GM13977 (cell line): ENCODE measurements at places on chromosomes 4 and X.

GRCh38 chr4:19478791-19479190 lies 772.9 kb upstream of the SLIT2 start:
- no peak for DNase-seq

- DNase-seq: no peak
These were observed 974.3 kb downstream of the FSTL5 start for GRCh38 chr4:161189286-161190134.

GRCh38 chr4:17911608-17912007 lies 100.8 kb downstream of the NCAPG start:
- no peak for DNase-seq

DNA sequence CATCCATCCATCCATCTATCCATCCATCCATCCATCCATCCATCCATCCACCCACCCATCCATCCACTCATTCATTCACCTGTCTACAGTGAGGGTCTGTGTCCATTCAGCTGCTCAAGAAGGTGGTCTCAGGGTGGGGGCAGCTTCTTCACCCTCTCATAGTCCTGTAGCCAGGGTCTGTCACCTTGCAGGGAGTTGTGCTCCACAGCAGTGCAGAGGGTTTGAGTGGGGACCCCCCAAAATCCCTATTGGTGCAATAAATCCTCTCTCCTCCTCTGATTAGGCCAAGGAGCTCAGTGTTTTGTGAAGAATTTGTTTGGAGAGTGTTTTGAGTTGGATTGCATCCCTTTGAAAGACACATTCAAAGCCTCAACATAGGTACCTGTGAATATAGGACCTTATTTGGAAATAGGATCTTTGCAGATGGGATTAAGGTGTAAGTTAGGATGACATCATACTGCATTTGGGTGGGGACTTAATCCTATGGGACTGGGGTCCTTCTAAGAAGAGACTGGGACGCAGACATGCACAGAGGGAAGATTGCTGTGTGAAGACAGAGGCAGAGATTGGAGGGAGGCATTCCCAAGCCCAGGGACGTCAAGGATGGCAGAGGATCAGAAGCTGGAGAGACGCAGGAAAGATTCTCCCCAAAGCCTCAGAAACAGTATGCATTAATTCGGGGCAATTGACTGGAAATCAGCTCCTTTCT lies 12.0 kb downstream of the P2RY8 start:
- no peak for DNase-seq

DNA sequence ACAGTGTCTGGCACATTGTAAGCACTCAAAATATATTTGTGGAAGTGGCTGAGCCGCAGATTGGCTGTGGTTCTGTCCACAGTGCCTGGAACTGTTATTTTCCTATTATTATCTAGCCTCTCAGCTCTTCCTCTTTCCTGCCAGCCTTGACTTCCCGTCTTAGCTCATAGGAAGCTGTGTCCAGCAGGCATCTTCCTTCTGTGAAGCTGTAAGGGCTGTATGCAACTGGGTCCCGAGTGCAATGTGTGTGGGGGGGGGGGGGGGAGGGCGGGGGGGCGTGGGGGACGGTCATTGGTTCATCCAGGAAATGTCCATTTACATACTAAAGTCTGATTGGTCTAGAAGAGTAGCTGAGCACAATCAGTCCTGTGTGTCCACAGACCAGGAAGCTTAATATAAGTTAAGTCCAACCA lies 210.7 kb downstream of the PDGFRA start:
- no peak for DNase-seq

DNA sequence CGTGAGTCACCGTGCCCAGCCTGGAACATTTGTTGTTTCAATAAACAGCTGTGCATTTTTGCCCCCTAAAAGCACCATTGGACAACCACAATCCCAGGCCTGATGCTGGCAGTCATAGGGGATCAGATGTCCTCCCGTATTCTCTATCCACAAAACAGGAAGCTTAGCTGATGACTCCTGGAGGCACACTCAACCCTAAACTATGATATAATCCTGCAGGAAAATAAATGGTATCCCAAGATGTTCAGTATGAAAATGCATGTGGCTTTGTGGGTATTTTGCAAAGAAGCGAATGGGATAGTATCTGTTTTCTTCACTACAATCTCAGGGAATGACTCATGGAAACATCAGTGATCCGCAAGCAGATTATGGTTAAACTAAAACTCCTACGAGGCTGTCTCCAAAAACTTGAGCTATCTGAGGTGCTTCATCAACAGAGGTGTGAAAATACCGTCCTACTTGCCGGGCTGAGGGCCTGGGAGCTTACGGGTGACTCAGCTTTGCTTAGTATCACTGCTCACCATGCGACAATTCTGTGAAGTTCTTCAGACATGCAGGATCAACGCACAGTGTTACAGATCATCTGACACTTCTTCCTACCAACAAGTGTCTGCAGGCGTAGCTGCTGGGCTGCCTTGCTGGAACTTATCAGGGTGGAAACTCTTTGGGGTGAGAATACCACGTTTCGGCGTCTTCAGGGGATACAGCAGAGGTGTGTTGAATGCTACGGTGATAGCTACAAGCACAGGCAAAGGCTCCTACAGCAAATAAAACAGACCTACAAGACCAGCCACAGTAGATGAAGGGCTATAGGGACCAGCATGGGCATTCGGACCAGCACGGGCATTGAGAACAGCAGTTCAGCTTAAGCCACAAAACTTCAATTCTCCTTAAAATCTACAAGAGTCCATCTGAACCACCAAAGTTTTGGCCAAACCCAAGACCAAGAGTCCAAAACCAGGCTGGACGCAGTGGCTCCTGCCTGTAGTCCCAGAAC lies 148.5 kb downstream of the DHRSX start:
- no peak for DNase-seq

DNA sequence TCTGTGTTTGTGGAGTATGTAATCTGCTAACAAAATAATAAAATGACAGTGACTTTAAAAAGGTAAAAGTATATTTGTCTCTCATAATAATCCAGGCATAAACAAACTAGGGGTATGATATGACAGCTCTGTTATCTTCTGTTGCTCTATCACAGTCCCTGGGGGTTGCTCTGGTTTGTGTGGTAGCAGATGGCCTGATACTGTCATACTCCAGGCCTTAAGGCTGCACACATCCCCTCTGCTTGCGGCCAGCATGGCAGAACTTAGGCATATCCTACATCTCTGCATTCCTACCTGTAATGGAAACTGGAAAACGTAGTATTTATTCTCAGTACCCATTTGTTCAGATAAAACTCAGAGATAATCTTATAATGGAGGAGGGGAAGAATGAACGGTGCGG lies 117.9 kb upstream of the HAND2 start:
- DNase-seq: no peak

DNA sequence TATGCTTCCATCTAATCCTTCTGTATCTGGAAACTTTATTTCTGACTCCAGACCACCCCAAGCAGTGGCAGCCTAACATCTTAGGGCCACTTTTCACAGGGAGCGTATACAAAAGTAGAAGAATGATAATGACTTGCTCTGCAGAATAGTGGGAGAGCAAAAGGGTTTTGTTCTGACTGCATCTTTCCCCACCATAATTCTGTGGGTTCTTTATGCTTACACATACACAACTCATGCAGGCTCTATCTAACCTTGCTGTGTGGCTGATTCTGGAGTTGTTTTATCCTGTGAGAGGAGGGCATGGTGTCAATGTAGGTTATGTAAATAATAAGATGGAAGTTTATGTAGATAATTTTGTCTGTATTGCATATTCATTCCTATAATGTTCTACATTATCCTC lies 42.4 kb upstream of the NDNF start:
- DNase-seq: no peak
